ENCODE measurements at places on chromosomes 3 and 15.

DNA sequence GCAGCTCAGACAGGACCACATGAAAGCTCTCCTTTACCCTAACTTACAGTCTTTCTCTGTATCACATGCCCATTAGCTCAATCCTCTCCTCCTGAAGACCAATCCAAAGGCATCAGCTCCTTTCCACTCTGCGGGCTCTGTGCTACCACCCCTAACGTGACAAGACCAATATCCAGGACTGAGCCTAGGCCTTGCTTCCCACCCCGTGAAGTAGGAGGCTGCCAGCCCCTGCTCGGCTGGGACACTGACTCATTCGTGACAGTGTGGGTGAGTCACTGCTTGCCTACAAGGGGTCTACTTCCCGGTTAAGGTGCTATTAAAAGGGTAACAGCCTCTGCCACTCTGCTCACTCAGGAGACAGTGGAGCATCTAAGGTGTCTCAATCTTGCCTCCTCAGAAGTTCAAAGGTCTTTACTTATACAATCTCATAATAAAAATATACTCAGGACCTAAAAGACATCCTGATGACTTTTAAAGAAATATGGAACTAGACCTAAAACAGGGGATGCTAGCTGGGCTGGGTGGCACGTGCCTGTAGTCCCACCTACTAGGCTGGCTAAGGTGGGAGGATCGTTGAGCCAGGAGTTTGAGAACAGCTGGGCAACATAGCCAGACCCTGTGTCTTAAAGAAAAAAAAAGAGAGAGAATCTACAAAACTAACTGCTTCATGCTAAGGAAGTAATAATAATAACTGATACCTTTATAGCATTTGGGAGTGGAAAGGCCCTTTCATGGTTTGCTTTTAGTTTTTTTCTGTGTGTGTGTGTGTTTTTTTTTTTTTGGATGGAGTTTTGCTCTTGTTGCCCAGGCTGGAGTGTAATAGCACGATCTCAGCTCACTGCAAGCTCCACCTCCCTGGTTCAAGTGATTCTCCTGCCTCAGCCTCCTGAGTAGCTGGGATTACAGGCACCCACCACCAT lies 55.0 kb downstream of the TMEM44 start:
- no peak for DNase-seq

DNA sequence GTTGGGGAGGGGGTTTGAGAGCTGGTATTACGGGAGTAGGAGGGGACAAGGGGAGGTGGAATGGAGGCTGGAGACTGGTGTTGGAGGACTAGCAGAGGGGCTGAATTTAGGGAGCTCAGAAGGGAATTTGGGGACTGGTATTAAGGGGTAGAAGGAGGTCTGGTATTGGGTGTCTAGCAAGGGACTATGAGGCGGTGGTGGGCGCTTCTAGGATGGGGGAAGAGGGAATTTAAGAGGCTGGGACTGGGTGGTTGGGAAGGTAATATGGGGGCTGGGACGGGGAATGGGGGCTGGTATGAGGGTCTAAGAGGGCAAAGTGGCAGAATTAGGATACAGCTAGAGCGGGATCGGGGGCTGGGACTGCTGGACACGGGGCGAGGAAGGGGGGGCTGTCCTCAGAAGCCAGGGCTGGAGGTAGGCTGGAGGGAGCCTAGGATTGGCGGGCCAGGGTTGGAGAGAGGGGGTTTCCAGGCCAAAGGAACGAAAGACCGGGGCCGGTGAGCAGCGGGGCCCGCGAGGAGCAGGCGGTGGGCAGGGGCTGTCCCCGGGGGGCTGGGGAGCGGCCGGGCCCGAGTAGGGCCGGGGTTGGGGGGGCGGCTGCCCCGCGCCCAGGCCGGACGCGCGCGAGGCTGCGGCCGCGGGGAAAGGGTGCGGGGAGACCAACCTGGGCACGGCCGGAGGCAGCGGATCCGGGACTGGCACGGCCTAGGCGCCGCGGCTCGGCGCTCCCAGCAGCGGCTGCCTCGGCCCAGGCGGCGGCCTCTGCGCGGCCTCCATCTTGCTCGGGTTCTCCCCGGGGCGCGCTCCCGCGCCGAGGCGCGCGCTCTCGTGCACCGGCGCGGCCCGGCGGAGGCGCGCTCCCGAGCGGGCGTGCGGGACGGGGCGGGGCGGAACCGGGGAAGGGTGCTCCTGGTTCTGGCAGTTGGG lies at the start of gene LHFPL4:
Gene LHFPL4 (minus strand): TSS at position 802 of the 927 bp plus-strand sequence. CDS start 1,143 bp downstream, outside the sequence.
- peak; percentile 31 for DNase-seq

DNA sequence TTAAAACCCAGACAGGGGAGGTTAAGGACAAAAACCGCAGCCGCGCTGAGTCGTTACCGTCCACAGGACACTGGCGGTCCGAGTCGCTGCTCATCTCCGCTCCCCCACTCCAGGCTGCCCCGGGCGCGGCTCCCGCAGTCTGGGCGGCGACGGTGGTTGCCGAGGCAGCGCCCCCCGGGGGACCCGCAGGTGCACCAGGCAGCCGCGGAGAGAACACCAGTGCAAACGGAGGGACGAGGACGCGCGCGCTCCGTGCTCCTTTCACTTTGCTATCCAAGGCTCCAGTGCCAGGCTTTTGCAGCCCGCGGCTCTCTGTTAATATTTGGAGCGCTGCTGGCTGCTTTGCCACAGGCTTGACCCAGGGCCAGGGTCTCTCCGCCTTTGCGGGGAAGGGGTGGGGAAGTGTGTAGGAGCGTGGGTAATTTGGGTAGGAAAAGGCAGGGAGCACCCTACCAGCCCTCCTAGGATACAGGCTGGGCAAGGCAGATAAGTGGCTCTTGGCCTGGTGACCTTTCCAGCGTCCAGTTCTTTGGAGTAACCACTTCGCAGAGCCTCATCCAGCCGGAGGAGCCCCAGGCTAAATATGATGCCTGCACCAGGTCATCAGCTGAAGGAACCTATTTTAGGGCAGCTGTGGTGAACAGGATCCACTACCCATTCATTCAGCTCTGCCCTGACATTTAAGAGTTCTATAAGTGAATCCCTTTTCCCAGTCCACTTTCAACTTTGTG lies at the start of gene GADL1:
Gene GADL1 (minus strand): TSS at position 141 of the 731 bp plus-strand sequence. CDS start 47 bp downstream, at position 94.
- peak; percentile 39 for DNase-seq

GRCh38 chr3:172550347-172550943 lies 27.2 kb upstream of the TNFSF10 start:
- no peak for DNase-seq

DNA sequence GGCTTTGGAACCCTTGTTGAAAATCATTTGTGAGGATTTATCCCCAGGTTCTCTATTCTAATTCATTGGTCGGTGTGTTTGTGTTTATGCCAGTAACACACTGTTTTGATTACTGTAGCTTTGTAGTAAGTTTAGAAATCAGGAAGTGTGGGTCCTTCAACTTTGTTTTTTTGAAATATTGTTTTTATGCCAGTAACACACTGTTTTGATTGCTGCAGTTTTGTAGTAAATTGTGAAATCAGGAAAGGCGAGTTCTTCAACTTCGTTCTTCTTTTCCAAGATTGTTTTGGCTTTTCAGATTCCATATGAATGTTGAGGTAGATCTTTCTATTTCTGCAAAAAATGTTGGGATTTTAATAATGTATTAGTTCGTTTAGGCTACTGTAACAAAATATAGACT lies 314.6 kb downstream of the RPLP1 start:
- no peak for DNase-seq

GRCh38 chr3:119562307-119562961 lies 3.0 kb upstream of the CD80 start:
- DNase-seq, result no peak

- DNase-seq, result no peak
These were observed 273.6 kb downstream of the CNTN4 start for GRCh38 chr3:2372306-2372705.

- DNase-seq, result no peak
These were observed 568 bp downstream of the SENP2 start for GRCh38 chr3:185586686-185587039.

- DNase-seq, result no peak
These were observed 151.0 kb downstream of the CPNE4 start for GRCh38 chr3:131883711-131884407.

- DNase-seq, result no peak
These were observed 237.4 kb upstream of the LRTM1 start for GRCh38 chr3:55165278-55165677.

- DNase-seq, result no peak
These were observed 14.3 kb downstream of the EEFSEC start for GRCh38 chr3:128167646-128167972.

- peak; percentile 69 for DNase-seq
These were observed 16.7 kb upstream of the KLF15 start for GRCh38 chr3:126373682-126374601.

DNA sequence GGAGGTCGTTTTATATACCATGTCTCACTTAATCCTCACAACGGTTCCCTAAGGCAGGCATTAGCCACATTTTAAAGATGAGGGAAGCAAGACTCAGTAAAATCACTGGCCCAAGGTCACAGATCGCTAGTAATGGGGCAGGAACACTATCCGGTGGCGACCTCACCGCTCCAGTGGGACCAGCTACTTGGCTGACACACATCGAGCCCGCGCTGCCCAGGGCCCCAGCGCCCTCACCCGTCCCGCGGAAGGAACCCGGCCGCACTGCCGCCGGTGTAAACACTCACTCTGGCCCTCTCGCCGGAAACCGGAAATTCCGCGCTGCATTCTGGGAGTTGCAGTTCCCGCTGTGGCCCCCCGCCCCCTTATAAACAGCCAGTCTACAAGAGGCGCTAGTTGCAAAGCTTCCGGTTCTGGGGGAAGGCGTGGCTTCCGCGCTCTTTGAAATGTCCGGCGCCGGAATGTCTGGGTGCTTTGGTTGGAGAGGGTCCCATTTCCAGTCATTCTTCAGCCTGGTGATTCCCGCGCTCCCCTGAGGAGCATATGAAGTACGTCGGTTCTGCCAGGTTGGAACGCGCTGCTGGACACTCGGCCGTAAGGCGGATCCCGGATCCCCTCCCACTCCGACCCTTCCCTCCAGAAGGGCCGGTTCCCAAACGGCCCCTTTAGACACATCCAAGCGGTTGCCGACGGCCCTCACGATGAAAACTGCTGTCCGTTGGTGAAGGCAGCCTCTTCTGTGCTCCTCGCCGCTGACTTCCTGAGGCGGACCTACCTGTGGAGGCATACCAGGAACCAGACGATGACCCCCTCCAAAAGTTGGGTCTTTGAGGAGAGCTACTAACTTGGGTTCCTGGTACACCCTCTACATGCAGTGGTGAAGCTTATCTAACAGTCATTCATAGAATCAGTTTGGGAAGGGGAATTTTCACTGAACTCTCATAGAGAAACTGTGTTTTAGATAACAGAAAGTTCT lies at the start of gene UBL7:
Gene UBL7 (minus strand): TSS at position 290 of the 976 bp plus-strand sequence. CDS start 2,293 bp downstream, outside the sequence.
- DNase-seq, result peak; percentile 99

DNA sequence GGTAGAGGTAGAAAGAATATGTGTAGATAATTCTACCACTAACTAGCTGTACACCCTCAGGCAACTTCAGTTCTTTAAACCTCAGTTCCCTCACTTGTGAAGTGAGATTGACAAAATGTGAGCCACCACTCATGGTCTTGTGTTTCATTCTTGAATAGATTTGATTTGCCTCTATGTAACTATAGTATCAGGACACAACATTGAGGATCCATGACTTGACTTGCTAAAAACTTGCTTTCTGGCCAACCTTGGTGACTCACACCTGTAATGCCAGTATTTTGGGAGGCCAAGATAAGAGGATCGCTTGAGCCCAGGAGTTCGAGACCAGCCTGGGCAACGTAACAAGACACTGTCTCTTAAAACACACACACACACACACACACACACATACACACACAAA lies 115.8 kb upstream of the FLNB start:
- DNase-seq, result no peak

GRCh38 chr3:193734737-193735366 lies 141.8 kb downstream of the OPA1 start:
- no peak for DNase-seq

All from testis (tissue), 5 donors.